ENCODE measurements at places on chromosomes 1 and 21.

- no peak for DNase-seq
Measured at GRCh38 chr1:183218971-183219615, 33.0 kb downstream of the LAMC2 start.

DNA sequence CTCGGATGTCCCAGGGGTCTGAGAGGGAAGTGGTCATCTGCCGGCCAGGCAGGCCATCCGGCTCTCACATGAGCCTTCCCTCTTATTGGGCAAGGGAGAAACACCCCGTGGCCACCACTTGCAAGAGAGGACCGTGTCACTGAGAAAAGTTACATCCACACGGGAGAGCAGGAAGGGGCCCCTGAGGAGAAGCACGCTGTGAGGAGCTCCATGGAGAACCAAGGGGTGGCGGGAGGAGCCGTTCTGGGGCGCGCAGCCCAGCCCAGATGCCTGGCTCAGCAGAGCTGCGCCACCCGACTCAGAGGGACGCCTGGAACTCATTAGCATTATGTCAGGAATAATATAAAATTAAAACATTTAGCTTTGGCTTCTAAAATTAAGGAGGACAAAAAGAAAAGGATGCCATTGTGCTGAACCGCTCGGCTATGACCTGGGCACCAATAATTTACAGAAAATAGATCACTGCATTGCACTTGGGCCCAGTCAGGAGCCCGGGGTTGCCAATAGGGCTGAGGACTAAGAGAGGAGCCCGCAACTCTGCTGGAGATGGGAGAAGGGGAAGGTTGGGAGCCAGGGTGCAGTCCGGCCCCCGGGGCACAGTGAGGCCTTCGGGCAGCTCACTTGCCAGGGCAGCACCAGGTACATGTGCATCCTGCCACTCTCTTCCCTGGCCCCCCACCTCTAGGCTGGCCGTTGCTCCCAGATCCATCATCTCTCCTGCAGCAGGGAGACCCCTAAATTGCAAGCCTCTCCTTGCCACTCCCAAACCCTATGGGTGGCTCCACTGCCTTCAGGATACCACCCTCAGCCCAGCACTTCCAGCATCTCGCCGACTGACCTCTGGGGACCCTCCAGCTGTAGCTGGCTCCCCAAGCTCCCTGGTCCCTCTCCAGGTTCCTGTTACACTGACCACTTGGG is 84.8 kb downstream of the DMRTB1 start:
- DNase-seq = no peak

DNA sequence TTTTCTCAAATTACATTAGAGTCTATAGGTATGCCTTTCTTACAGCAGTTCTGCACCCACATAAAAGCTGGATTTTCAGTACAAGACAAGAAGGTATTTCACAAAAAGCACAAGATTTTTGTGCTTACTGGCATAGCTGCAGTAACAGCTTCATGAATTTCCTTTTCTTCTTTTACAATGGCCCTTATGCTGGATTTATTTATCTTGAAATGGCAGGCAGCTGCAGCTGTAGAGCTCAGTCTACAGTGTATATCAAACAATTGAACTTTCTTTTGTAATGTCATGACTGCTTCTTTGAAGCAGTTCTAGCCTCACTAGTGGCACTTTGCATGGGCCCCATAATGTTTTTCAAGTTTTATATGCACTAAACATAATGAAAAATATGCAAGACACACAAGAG is 510.2 kb downstream of the KCNT2 start:
- no peak for DNase-seq

DNA sequence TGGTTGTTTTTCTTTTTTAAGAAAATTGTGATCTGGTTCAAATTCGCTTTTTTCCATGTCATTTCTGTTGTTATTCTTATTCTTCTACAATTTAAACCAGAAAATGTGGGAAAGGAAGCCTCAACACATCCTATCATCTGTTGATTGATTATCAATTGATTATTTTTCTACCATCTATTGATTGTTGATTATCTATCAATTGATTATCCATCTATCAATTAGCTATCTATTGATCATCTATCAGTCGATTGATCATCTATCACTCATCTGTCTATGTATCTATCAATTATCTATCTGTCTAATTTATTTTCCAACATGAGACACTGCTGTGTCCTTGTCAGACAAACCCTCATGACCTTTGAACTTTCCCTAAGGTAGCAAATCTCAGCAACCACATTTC is 136.1 kb upstream of the ARHGEF16 start:
- DNase-seq = no peak

- DNase-seq = no peak
Measured at GRCh38 chr1:117590273-117590925, 15.4 kb upstream of the TENT5C start.

GRCh38 chr1:7520496-7520895 is 250.6 kb upstream of the VAMP3 start:
- DNase-seq = no peak

DNA sequence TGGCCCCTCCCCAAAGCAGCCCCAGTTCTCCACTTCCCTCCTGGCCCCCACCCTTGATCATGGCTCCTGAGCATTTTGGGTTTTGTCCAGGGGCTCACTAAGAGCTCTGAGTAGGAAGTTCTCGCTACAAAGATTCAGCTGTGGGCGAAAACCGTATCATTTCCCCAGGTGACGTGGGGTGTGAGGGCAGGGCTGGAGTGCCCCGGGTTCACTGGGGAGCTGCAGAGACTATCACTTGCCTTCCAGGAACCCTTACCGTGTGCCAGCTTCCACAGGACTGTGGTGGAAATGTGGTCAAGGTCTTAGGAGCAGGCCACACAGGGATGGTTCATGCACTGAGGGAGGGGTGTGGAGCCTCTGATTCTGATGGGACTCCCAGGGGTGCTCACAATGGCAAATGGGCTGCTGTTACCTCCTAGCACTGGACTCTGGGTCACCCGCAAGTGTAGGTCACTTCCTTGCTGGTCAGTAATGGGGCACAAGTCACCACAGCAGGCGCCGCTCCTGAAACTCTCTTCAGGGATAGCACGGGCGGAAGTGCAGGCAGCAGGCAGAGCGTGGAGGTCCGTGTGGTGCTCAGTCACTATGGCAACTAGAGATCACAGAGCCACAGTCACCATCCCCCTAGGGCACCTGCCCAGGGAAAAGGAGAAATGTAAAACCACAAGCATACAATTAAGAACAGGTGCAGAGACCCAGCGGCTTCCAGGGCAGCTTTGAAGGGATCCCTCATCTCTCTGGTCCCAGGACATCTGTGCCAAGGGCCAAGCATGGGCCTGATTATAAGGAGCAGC is 35.4 kb downstream of the RSPH1 start:
- DNase-seq = no peak

DNA sequence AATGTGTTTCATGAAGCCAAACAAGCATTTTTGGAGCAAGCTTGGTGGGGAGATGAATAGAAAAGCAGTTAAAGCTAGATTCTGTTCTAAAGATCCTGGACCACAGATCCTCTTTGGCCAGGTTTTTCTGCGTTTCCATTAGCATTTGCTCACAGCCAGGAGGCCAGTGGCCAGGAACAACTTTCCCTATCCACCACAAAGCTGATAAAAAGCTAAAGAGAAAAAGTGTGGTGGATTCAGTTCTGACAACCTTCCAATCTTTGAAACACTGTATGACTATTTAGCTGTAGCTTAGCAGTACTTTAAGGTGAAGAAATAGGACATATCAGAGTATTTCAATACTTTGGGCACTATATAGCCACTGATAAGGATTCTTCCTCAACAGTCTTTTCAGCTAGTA is 3.0 kb upstream of the NEK7 start:
- DNase-seq = no peak

DNA sequence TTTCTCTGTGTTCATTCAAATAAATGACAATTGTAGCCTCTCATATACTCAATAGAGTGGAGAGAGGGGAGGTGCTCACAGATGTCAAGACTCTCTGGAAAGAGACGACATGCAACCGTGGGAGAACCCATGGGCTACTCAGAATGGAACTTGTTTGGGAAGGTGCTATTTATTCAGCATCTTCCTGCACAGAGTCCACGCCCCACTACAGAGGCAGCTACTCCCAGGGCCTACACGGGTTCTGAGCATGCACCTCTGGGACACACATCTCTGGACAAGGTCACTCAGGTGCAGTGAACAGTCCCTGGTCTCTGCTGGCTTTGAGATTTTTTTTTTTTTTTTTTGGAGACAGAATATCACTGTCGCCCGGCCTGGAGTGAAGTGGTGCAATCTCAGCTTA is 64.1 kb downstream of the NID1 start:
- DNase-seq = no peak

DNA sequence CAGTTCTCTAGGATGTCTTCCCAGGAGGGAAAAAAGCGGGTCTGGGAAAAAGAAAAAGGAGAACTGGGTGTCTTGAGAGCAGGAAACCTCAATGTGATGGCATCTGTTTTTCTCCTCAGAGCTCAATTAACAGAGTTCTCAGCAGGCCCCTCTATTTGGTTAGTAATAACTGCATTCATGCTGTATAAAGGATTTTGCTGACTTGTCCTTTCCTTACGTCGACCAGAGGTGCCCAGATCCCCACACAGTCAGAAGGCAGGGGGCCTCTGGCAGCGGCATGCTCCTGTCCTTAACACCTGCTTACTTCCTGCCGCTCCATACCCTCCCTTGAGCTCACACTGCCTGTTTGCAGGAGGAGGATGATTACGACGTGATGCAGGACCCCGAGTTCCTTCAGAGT is 12.3 kb downstream of the PSMD4 start:
- no peak for DNase-seq

- no peak for DNase-seq
Measured at GRCh38 chr1:229184066-229184465, 86.8 kb upstream of the RAB4A start.

DNA sequence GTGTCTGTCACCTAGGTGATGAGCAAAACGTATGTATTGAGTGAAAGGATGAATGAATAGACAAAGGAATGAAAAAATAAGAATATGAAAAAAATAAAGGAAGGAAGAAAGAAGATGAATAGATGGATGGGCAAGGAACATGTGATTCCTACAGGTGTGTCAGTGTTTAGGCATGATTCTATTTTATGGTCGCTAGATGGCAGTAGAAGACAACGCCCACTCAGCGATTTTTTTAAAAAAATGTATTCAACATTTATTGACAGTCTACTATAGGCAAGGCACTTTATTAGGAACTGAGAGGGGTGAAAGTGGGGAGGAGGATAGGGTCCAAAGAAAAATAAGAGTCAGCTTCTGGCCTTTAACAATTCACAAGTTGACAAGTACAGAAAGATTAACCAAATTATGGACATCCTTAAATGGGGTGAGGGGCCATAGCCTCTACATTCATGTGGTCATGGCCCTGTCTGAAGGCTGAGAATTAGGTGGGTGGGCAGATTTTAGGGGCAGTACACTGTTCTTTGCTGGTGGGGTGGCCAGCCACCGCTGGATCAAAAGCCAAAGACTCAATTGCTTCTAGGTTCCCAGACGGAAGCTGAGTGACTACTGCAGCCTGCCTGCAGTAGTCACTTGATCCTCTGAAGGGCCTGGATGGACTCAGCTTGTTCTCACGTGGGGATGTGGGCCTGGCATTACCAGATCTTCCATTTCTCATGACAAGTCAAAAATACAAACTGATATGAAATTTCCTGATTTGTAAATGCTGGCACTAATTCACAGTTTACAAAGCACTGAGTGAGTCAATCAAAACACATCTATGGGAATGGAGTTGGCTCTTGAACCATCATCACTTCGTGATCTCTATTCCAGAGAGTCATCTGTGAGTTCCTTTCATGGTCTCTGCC is 83.9 kb downstream of the FASLG start:
- no peak for DNase-seq

DNA sequence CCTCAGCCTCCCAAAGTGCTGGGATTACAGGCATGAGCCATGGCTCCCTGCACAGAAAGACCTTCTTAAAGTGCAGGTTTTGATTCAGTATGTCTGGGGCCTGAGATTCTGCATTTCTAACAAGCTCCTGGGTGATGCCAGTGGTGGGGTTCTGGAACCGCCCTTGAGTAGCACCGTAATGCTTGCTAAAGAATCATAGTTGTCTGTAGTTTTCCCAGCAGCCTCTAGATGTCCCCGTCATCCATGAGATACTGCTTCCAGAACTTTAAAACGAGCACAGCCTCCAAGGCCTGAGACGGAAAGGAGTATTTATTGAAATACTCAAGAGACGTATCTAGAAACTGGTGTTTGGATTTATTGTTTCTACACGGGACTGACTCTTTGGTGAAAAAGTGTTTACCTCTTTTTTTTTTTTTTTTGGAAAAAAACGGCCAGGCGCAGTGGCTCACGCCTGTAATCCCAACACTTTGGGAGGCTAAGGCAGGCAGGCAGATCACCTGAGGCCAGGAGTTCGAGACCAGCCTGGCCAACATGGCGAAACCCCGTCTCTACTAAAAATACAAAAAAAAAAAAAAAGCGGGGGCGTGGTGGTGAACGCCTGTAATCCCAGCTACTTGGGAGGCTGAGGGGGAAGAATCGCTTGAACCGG is 2.6 kb upstream of the TOR3A start:
- DNase-seq = peak; percentile 75

DNA sequence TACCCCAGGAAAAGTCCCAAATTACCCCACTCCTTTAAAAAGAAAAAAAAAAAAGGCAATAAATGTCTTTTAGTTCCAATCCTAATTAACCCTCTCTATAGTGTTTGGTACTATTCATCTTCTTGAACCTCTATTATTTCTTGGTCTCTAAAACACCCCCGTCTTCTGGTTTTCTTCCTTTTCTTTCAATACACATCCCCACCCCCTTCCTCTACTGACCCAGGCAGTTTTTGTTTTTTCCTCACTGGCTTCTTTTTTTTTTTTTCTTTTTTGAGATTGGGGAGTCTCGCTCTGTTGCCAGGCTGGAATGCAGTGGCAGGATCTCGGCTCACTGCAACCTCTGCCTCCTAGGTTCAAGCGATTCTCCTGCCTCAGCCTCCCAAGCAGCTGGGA is 26.1 kb downstream of the EGLN1 start:
- no peak for DNase-seq

DNA sequence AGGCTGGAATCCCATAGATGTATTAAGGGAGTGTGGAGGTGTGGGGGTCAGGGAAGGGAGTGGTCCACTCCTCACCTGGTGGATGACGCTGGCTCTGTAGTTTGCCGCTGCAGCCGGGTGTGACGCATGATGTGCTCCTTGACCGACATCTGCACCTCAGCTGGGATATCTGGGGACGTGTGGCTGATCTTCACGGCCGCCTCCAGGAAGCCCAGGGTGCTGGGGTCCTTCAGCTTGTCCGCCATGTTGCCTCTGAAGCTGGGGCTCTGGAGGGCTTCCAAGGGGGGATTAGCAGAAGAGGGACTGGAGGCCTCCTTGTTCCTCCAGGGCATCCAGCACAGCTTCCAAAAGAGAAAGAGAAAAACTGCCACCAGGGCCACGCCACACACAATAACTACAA is 14.1 kb downstream of the SYT6 start:
- DNase-seq = no peak
